Omental fat pad (tissue), 4 donors: ENCODE measurements at places on chromosomes 5 and 9.

DNA sequence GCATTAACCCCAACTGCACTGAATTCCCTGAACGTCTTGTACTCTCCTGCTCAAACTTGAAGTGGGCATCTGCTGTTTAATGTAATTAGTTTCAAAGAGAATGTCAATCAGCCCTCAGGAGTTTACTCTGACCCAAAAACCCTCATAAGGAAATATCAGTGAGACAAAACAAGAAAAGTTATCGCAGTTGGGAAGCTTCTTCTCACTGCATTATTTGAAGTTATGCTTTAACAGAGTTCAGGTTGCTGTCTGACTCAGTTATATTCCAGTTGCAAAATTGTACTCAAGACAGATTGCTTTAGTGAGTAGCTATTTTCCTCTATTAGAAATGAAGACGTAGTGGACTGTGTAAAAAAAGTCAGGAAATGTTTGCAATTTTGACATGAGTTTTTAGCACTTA is 52.1 kb downstream of the PPIC start:
- DNase-seq: no peak

GRCh38 chr5:179975713-179976134 is 68.0 kb upstream of the TBC1D9B start:
- DNase-seq: no peak

GRCh38 chr5:27083449-27084415 is 45.3 kb upstream of the CDH9 start:
- no peak for DNase-seq

DNA sequence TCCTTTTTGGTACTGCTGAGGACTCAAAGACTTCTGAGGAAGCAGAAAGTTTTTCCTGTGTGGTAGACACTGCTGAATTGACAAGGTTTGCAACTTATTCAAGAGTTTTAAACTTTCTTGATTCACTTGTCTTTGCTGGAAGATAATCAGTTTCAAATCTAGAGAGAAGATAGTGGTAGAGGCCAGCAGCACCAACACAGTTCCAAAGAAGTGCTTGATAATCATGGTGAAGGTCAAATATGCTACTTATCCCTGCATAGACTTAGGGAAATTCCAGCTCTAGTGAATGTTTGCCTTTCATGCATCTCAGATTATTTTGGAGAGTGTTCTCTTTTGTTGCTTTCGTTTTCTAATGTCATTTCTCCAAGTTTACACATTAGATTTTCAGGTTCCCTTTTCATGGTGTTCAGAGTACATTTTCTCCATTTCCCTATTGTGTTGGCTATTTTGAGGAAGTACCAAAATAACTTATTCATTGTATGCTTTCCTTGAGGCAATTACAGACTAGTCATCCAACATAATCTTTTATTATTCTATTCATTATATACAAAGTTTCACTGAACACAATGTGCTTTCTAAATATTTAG is 550 bp downstream of the IFNE start:
- DNase-seq: no peak

DNA sequence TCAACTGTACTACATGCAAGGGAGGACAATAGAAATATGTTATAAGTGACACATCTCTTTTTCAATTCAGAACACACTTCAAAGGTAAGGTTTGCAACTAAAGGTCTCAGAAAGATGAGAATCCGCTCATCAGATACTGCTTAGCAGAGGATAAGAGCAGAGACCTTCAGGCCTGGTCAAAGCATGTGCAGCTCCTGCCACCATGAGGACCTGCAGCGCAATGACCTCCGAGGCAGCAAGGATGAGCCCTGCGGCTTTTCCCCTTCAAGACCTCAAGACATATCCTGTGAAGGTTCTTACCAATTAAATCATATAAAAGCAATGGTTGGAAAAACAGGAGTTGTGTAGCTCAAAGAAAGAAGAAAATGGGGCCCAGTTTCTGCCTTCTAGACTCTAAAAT is 135.8 kb downstream of the TRIM36 start:
- no peak for DNase-seq

GRCh38 chr5:74380193-74380592 is 260.3 kb downstream of the ENC1 start:
- no peak for DNase-seq

DNA sequence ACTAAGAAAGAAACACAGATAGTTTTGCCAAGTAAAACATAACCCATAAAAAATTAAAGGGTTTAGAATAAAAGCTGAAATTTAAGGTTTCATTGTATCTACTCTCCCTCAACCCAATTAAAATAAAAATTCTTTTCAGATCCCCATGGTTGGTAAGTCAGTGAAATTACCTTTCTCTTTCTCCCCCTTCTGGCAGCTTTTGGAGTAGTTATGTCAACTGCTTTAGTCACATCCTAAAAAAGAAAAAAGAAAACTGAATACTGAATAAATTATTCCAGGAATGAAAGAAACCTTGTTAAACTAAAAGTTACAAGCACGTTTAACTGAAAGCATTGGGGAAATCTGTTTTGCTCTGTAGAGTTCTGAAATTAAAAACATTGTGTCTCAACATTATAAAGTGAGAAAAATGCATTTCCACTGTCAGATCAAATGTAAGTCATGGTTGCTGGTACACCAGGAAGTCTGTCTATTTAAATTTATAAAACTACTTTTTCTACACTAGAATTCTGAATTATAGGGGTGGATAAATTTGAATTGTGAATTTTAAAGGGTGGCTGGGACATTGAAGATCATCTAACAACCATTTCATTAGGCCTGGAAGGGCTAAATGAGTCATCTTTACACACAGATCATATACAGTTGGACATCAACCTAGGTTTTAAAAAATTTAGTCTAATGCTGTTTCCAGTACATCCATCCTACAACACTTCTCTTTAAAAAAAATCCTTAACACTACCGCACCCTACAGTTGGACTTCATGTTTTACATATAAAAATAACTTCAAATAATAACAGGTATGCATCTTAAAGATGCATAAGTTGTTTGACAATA is 24.7 kb downstream of the PSIP1 start:
- DNase-seq: no peak

GRCh38 chr9:127124792-127125191 is 2.4 kb upstream of the ANGPTL2 start:
- DNase-seq: no peak

GRCh38 chr5:159451197-159452052 is 121.1 kb upstream of the IL12B start:
- DNase-seq: no peak

GRCh38 chr9:5850724-5851122 is 17.8 kb upstream of the ERMP1 start:
- no peak for DNase-seq
